Uterus (tissue), 4 donors: ENCODE measurements at places on chromosomes 3 and 15.

DNA sequence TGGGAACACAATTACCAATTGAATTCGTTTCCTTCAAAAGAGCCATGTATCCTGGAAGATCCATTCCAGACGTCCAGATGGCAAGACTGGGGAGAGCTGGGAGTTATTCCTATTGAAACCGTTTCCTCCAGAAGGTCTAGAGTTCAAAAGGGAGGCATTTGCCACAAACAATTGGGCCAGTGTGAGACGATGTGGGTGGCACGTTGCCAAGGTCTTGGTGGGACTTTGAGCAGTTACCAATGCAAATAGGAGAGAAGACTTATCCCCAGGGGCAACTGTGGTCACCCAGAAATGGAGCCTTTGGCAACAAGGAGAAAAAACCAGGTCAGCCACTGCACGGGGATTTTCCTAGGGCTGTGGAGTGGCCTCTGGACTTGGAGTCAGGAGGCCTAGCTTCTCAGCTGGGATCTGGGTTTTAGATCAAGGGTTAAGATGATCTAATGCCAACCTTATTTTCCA is 29.6 kb upstream of the TLE3 start:
- DNase-seq: no peak

DNA sequence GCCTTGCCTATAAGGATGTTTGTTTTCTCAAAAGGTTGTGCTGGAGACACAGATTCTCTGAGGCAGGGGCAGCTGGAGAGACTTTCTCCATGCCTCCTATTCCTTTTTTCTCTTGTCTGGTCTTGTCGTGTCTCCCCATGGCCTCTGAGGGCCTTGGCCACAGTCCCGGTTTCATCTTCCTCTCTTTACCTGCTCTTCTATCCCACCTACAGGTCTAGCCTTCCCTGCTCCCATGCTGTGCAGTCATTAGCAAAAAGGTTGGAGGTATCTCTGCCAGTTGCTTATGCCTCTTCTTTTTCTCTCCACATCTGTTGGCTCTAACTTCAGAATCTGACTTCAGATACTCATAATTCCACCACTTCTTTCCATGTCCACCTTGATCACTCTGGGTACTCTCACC is 191.1 kb downstream of the IL20RB start:
- DNase-seq: no peak

- DNase-seq: no peak
These were observed 133.4 kb downstream of the CHST2 start for GRCh38 chr3:143252931-143253330.

DNA sequence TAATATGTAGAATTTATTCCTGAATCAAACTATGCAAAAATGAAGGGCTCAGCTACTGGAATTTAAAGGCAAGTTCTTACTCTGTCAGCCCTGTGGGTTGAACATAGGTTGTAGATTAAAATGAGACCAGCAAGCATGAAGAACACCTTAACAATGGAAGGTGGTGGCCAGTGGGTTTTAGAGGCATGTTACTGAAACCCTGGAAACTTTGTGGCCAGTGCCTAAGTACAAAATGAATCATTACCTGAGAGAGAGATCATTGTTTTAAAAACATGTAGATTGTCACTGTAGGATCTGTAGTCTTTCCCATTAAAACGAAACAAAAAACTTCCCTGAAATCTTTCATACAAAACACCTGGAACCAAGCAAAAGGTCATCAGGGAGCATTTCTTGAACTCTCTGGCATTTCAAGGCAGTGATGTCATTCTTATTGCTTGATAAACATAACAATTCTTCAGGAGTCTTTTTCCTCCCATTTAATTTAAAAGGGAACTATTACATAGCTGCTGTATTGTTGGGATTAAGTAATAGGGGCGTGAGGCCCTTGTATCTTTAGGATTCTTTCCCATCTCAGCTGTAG is 51.8 kb downstream of the TMEM108 start:
- no peak for DNase-seq

GRCh38 chr3:127158614-127159229 is 34.2 kb upstream of the PRR23E start:
- DNase-seq: no peak

DNA sequence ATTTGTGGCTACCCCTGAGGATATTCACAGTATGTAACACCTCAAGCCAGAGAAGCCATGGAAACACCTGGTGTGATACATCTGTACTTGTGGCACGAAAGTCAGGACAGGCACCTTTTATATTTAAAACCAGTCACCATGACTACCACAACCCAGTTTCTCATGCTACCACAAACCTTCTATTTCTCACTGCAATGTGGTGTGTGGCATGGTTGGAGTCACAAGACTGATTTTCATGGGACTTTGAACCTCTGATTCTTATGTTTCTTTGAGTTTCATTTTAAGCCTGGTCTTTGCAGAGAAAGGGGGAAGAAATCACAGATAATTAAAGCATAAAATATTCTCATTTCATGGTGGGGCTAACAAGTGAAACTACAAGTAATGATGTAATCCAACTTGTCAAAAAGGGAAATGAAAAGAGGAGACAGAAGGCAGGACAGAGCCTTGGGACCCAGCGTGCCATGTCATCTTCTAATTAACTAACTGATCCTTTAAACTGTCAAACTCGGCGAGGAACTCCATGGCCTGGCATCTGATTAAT is 175.9 kb downstream of the PDZRN3 start:
- no peak for DNase-seq

DNA sequence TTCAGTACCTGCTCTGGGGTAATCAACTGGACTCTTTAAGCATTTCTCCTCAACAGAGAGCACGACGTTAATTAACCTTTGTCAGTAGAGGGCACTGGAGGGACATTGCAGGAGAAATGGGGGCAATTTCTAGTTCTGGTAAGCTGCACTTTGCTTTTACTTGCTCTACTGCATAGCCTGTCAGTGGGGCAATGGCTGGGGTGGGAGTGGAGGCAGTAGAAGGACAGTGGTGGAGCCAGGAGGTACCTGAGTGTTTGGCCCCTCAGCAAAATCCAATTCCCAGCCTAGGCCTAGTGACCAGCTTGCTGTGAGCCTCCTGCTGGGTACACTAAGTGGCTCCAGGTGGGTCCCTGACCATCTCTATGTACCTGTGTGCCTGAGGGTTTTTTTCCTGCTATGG is 18.3 kb upstream of the MED12L start:
- DNase-seq: no peak

GRCh38 chr3:45507820-45508317 is 86.7 kb upstream of the LIMD1 start:
- no peak for DNase-seq

- DNase-seq: no peak
These were observed 950.1 kb downstream of the FHIT start for GRCh38 chr3:60301142-60301541.

GRCh38 chr15:60096157-60096556 is 92.0 kb downstream of the FOXB1 start:
- DNase-seq: no peak

DNA sequence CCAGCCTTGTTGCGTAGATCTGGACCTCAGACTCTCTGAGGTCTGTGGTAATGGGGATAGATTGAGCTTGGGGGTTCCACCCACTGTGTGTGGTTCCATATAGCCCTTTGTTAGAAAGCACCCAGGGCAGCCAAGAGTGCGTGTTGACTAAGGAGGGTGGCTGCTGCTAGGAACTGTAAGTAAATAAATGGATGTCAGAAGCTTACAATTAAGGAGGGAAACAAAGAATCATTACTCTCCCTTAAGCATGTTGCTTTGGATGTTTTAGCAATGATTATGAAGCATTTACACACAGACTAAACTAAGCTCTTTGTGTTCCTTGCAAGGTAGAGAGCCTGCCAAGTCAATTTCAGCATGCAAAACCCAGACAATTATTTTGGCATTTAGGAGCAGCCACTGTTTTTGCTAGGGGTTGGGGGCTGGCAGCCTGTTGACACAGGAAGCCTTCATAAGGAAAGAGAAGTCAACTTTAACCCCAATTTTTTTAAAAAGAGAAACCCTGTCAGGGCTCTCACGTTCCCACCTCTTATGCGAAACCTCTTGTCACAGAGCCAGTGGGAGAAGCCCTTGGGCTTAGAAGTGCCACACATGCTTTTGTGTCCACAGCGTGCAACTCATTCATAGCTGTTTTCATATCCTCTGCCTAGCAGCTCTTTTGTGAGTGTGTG is 127.8 kb downstream of the CMSS1 start:
- DNase-seq: no peak

DNA sequence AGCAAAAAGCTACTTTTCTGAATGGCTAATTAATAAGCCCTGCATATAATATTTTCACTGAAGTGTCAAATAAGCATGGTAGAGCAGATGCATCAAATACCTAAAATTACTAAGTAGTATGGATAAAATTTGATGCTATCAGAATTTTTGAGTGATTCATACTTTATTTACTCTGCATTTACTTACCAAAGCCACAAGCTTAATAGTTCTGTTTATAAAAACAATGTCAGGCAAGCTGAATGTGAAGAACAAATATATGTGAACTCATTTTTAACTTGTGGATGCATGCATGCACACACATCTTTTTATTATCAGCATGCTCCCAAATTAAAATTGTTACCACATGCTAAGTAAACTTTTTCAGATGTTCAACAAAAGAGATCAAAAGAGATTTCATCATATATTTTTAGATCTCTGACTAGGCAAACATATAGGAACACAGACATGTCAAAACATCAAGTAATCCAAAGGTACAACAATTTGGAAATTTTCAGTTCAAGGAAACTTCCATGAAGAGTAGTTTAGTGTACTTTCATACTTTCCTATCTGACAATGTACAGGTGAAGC is 969.4 kb downstream of the ROBO1 start:
- no peak for DNase-seq

DNA sequence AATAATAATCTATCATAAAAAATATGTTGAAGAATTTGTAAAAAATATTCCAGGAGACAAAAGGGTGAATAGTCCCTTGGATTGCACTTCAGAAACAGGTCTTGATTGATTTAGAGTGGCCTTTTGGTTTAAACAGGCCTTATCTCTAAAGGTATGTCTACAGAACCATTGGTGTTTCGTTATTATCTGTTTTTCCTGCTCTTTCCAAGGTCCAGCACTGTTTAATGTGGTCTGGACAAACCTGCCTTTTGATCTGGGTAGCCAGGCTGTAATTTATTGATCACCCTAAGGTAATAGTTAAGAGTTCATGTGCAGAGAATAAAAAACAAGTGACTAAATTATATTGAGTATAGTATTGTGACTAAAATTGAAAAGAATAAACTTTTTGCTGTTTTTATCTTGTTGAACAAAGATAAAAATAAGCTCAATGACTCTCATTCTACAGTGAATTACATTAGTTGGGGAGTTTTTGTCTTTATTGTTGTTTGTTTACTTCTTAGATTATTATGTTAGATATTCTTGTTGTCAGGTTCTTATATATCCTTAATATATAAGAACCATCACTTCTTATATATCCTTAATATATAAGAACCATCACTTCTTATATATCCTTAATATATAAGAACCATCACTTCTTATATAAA is 25.1 kb downstream of the SLC2A2 start:
- DNase-seq: no peak

- peak; percentile 28 for DNase-seq
These were observed 591.5 kb upstream of the CFAP20DC start for GRCh38 chr3:59641169-59641899.

GRCh38 chr15:34821831-34822230 is 26.5 kb upstream of the ACTC1 start:
- DNase-seq: no peak

DNA sequence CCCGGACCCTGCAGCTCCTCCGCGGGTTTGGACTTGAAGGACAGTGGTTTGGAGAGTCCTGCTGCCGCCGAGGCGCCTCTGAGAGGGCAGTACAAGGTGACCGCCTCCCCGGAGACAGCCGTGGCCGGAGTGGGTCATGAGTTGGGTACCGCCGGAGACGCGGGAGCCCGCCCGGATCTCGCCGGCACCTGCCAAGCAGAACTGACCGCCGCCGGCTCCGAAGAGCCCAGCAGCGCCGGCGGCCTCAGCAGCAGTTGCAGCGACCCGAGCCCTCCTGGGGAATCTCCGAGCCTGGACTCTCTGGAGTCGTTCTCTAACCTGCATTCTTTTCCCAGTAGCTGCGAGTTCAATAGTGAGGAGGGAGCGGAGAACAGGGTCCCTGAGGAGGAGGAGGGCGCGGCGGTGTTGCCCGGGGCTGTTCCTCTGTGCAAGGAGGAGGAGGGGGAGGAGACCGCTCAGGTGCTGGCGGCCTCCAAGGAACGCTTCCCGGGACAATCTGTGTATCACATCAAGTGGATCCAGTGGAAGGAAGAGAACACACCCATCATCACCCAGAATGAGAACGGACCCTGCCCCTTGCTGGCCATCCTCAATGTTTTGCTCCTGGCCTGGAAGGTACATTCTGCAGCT is 634 bp downstream of the MINDY2 start:
- DNase-seq: peak; percentile 22

- no peak for DNase-seq
These were observed 252.6 kb upstream of the CFAP20DC start for GRCh38 chr3:59302442-59302841.

DNA sequence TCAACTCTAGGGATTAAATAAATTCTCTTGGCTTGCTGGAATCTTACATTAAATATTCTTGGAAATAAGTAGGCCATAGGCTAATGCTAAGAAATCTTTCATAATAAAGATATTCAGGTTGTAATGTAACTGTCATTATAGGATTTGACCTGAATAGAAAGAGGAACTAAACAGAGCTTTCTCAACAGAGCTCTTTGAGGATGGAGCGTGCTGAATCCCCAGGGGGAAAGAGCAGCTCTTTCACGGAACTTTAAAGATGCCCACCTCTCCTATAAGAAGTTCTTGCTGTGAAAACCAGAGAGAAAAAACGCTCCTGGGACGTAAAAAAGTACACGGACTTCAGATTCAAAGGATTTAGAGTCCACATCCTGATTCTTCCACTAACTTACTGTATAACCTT is 77.9 kb downstream of the NTRK3 start:
- DNase-seq: no peak

GRCh38 chr3:111712294-111713167 is 117.4 kb upstream of the ZBED2 start:
- no peak for DNase-seq

GRCh38 chr15:77012868-77013267 is 17.9 kb downstream of the PSTPIP1 start:
- no peak for DNase-seq

GRCh38 chr3:12197475-12197874 is 38.8 kb upstream of the TIMP4 start:
- DNase-seq: no peak

- no peak for DNase-seq
These were observed 298.2 kb downstream of the KBTBD8 start for GRCh38 chr3:67296039-67296892.

- DNase-seq: no peak
These were observed 171.8 kb upstream of the WNT5A start for GRCh38 chr3:55658690-55659562.

DNA sequence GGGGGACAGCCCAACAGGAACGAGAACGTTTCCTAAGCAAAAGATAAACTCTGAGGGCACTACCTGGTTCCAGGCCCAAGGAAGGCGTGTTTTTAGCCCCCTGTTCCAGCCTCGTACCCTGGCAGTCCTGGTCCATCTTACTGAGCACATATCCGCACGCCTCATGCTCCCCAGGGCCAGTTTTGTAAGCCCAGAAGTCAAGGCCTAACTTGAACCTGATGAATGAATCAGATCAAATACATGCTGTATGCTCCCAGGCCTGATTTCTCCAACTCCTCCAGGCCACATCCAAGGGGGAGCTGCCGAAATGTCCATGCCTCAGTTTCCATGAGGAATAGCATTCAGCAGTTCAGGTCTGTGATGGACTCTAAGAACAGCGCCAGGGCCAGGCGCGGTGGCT is 14.3 kb upstream of the DOCK3 start:
- no peak for DNase-seq
